Stimulated activated CD8-positive, alpha-beta memory T cell treated with anti-CD3 and anti-CD28 coated beads, Interleukin-4, amount 100 ng/mL, for 4 hours (primary cell): ENCODE measurements at places on chromosomes 6 and 20.

- no peak for DNase-seq
These were observed 81.9 kb downstream of the PHACTR2 start for GRCh38 chr6:143759666-143760065.

DNA sequence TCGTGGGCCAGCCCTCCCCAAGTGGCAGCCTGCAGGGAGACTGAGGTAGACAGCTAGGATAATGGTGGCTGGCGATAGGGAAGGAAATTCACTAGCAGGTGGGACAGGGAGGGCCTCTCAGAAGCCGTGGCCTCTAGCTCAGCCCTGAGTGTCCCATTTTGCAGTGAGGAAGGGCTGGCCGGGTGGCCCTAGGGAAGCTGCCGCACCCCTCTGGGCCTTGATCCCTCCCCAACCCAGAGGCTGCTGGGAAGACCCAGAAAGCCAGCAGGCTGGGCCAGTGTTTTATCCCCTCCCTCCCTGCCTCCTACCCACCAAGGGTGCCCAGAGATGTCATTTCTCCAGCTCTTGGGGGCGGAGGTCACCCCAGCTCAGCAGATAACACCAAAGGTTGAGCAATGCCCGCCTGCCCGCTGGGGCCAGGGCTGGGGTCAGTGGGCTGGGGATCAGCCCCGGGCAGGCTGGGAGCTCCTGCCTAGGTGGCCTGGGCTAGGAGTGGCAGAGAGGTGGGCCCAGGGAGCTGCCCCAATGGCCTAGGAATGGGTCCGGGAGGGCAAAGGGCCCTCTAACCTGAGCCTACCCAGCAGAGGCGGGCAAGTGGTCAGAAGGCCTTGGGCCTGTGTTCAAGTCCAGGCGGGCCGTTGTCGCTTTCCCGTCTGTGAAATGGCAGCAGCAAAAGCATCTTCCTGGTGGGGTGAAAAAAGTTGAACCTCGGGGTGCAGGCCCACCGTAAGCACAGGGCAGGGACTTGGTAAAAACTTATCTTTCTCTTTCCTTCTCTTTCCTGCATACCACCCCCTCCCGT is 1.6 kb upstream of the CEBPB start:
- no peak for DNase-seq

- no peak for DNase-seq
These were observed 460.5 kb upstream of the ARID1B start for GRCh38 chr6:156316583-156317125.

DNA sequence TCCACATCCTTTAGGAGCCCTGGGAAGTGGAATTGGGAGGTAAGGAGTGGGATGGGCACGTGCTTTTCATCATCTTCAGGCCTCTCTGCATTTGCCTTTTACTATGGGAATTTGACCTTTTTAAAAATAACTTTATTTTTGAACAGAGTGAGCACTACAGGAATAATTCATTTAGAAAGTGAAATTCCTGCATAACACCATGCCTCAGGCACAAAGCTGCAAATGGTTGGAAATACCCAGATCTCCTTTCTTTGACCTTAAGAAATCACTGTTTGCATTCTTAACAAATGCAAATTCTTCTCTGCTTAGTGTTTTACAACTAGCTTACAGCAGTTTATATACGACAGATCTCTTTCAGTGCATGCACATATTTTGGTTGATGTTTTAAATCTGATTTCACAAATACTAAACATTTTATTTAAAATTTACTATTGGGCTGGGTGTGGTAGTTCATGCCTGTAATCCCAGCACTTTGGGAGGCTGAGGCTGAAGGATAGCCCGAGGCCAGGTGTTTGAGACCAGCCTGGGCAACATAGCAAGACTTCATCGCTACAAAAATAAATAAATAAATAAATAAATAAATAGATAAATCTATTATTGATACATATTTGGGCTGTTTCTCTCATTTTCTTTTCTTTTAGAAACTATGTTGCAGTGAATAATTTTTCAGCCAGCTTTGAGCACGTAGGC is 24.5 kb downstream of the CST8 start:
- no peak for DNase-seq

- DNase-seq: peak; percentile 7
These were observed 10.9 kb downstream of the ABT1 start for GRCh38 chr6:26607434-26608230.

GRCh38 chr6:105402090-105402938 is 568 bp downstream of the PREP start:
- no peak for DNase-seq

DNA sequence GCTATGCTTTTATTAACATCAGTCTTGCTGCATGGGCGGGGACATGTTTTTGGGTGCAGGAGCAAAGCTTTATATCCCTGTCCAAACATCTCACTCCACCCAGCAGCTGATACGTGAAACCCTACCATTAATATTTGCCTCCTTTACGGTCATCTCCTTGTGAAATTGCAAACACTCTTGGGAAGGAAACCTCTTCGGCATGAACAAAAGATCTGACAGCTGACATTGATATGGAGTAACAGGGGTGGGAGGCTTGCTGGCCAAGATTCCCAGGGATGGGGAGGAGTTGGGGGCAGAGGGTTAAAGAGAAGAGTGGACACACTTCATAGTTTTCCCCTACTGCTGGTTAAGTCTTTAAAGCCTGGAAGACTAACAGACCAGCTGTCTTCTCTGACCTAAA is 22.2 kb upstream of the VEGFA start:
- no peak for DNase-seq

- DNase-seq: no peak
These were observed 256.7 kb downstream of the KIF16B start for GRCh38 chr20:16316513-16316912.

DNA sequence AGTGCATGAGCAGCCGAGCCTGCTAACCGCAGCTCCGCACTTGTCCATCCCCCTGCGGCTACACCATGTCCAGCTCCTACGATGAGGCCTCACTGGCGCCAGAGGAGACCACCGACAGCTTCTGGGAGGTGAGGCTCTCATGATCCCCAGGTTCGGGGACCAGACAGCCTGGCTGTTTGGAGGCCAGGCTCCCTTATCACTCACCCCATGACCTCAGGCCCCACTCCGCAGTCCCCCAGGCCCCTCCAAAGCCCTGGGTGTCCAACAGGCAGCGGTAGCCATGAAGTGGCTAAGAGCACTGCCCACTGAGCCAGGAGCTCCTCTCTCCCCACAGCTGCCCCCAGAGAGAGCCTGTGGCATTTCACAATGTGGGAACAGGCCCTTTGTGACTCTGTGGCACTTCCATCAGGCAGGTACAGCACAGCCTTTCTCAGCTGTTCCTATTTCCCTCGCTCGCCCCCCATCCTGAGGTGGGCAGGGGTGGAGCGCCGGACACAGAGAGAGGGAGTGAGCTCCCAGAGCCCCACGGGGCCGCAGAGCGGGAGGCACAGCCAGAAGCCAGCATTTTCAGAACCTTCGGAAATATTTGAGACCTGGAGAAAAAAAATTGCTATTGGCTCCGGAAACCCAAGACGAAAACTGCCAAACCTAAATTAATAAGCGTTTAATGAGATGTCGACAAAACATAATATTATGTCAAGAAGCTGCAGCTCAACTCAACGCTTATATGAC is 29.7 kb downstream of the SPDEF start:
- DNase-seq: no peak

GRCh38 chr6:129617986-129618385 is 92.0 kb downstream of the ARHGAP18 start:
- no peak for DNase-seq
